Cortex of kidney (tissue), 1 donor: ENCODE measurements at places on chromosomes 12 and 14.

GRCh38 chr14:78917462-78917861 lies 747.3 kb downstream of the NRXN3 start:
- no peak for DNase-seq

- no peak for DNase-seq
Measured at GRCh38 chr12:84046859-84047258, 865.7 kb downstream of the SLC6A15 start.

DNA sequence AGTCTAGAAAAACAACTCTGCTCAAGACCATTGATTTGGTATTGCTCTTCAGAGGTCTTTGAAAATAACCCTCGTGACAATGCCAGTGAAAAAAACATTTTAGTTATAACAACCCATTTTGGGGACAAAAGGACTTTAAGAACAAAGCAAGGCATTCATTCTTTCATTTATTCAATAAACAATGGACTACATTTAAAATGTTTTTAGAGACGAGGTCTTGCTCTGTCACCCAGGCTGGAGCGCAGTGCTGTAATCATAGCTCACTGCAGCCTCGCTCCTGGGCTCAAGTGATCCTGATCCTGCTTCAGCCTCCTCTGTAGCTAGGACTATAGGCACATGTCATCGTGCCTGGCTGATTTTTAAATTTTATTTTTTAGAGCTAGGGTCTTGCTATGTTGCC lies 7.7 kb upstream of the KICS2 start:
- DNase-seq = no peak

DNA sequence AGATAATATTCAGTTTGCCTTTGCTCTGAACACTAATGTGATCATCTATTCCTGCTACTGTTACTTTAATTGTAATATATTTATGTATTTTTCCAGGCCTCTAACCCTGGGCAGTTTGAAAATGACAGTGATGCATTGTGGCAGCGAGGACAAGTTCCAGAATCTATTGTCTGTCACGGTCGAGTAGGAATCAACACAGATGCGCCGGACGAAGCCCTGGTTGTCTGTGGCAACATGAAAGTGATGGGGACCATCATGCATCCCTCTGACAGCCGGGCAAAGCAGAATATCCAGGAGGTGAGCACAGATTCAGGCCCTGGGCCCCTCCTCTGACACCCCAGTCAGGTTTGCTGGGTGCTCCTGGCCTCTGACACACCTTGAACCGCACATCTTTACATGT lies 78.5 kb downstream of the MYRFL start:
- no peak for DNase-seq

DNA sequence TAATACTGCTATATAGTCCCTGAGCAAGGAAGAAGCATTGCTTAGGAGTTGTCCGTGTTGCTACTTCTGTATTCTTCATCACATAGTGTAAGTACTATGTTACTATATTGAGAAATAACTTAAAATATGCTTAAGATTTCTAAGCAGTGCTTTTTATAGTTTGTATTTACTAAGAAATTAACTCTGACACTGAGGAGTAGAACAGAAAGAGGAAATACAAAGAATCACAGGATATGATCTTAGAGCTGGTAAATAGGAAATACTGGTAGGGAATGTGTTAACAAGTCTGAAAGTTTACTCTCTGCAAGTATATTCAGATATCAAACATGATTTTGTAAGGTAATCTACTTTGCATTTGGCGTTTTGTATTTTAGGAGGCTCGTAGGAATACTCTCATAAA lies 15.5 kb downstream of the XPOT start:
- DNase-seq = no peak
